ENCODE measurements at places on chromosomes 7 and 10.

GRCh38 chr10:109030581-109031210 is 892.6 kb downstream of the XPNPEP1 start:
- DNase-seq: no peak

- DNase-seq: no peak
Measured at GRCh38 chr10:124579011-124579399, 117.4 kb downstream of the LHPP start.

DNA sequence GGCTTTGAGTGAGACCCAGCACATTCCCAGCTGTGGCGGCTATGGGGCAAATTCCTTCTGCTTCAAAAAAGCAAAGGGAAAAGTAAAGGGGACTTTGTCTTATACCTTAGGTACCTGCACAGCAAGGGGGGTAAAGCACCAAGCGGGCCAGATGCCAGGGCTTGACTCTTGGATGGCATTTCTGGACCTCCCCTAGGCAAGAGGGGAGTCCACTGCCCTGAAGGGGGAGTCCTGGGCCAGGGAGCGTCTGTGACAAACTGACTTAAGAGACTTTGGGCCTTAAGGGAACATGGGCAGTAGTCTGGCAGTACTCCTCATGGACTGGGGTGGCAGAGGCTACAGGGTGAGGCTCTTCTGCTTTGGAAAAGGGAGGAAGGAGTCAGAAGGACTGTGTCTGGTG is 16.1 kb upstream of the FOXI2 start:
- DNase-seq: no peak

GRCh38 chr7:81932936-81933335 is 163.1 kb upstream of the HGF start:
- DNase-seq: no peak

- no peak for DNase-seq
Measured at GRCh38 chr10:69352569-69353264, 64.0 kb downstream of the TACR2 start.

Measured in DMS79 (cell line).